ENCODE measurements at places on chromosomes 2 and 18. TPM values are rescaled to one million over a fixed set of nuclear protein-coding genes. Genes with fewer than 3 reads are reported as not detected.

- no peak for DNase-seq
Measured at GRCh38 chr2:129024796-129025195, 706.1 kb upstream of the HS6ST1 start.

Gene ELOA2
- not detected for total RNA-seq

Gene PLCL1
- 96.2 TPM for total RNA-seq

Gene IL1RN
- total RNA-seq = 0.89 TPM

- DNase-seq = peak; percentile 72
Measured at GRCh38 chr2:219119422-219120043, 41.1 kb downstream of the NHEJ1 start.

- no peak for DNase-seq
Measured at GRCh38 chr2:226354434-226354833, 445.2 kb downstream of the IRS1 start.

DNA sequence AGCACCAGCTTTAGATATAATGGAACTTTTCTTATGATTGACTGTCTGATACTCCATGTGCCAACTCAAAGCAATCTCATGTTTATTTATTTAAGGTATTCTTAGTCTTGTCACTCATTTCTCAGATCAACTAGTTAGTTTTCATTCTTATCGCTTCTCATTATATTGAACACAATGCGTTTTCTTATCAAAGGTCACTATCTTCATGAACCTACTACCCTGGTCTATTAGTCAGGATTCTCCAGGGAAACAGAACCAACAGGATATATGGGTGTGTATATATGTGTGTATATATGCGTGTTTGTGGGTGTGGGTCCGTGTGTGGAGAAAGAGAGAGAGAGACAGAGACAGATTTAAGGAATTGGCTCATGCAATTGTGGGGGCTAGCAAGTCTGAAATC, 619.9 kb downstream of the ZEB2 start:
- no peak for DNase-seq

- DNase-seq = no peak
Measured at GRCh38 chr2:142983174-142983573, 105.7 kb downstream of the KYNU start.
